ENCODE measurements at places on chromosomes 13 and 19.

GRCh38 chr13:73681015-73681414 lies 453.2 kb downstream of the KLF12 start:
- DNase-seq, result no peak

DNA sequence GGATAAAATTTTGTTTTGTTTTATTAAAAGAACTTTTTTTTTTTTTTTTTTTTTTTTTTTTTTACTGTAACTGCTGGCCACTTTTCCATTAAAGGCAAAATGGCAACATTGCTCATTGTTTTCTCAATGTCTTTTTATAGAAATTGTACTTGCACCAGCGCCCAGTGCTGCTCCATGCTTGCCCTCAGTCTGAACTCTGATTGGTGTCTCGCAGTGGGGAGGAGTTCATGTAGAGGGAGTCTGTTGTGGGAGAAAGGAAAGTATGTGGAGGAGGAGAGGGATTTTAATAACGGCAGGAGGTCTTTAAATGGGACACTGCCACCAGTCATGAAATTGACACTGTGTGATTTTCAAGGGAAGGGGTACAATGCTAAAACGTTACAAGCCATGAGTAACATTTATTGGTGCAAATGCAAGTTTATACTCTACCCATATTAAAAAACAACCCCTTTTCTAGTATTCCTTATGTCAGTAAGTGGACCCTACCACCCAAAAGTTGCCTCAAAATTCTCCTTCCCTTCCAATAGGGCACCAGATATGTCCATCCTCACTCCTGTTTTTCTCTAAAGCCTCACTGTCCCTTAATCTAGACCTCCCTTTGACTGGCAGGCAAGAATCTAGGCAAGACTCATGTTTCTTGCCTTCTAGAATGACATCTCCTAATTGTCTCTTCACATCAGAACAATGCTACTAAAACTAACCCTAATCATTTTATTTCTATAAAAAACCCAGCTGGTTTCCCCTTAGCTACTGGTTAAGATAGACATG lies 3.2 kb downstream of the RASL11A start:
- no peak for DNase-seq

DNA sequence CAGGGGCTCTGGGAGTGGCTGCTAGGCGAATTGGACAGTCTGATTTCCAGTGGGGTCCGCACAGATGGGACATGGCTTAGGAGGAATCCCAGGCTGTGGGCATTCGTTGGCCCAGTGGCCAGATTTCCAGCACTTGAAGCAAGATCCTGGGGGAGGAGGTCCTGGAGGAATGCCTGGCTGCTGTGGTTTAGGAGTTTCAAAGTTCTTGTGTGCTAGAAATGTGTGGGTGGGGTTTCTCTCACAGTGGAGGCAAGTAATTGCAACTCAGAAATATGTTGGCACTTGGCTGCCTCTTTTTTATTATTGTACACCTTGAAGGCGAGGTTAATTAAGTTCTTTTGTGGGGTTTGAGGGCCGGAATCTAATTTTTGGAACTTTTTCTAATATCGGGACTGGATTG lies 17.1 kb downstream of the IGFL3 start:
- DNase-seq, result no peak

DNA sequence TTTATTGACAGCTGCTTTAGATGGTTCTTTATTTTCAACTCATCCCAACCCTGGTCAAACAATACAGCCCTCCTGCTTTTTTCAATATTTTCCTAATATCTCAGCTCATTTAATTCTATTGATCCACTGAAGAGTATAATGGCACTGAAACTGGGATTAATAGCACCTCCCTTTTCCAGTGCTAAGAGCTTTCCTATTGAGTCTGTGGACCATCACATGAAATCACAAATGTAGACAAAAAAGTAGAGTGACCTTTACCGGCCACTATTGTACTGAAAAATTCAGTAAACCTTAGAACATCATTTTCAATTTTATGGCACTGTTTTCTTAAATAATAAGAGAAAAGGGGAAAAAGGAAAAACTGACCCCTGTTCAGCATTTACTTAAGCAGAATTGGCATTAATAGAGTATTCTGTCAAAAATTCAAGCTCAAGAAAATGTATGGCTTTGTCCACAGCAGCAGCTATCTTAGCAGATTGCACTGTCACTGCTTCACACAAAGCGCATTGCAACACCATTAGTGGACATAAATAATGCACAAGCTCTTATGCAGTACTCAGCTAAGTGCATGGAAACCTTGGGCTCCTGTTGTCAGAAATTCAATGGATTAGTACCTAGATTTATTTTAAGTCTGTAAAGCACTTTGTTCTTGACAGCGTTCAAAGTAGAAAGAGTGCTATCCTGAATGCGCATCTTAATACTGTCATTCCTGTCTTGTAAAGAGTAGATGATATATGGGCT lies 851.0 kb upstream of the KLHL1 start:
- peak; percentile 52 for DNase-seq

DNA sequence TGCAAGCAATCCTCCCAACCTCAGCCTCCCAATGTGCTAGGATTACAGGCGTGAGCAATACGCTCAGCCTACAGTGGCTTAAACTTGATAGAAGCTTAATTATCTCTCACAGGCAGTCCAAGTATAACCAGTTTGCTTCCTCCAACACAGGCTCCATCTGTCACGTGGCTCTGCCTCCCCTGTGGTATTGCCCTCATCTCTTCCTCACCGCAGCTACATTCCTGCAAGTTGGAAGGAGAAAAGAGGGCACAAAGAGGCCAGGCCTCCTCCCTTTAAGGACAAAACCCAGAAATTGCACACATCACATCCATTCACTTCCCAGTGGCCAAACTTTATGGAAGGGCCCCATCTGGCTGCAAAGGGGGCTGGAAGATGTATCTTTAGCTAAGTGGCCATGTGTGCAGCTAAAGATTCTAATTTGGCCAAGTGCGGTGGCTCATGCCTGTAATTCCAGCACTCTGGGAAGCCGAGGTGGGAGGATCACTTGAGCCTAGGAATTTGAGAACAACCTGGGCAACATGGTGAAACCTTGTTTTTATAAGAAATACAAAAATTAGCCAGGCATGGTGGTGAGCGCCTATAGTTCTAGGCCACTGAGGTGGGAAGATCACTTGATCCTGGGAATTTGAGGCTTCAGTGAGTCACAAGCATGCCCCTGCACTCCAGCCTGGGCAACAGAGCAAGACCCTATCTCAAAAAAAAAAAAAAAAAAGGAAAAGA lies 3.1 kb upstream of the SDHAF1 start:
- no peak for DNase-seq

DNA sequence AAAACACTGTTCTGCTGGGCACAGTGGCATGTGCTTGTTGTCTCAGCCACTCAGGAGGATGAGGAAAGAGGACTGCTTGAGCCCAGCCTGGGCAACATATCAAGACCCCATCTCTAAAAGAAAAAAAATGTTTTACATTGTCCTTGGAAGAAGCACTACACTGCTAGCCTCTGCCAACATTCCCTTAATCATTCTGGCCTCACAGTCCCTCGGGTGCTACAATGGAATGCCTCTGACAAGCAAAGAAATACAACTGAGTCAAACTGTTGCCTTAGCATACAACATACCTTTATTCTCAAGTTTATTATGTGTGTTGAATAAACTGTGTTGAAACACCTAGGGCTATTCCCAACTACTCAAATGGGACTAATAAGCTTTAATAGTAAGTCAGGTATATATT lies 56.1 kb downstream of the PSPC1 start:
- DNase-seq, result no peak

DNA sequence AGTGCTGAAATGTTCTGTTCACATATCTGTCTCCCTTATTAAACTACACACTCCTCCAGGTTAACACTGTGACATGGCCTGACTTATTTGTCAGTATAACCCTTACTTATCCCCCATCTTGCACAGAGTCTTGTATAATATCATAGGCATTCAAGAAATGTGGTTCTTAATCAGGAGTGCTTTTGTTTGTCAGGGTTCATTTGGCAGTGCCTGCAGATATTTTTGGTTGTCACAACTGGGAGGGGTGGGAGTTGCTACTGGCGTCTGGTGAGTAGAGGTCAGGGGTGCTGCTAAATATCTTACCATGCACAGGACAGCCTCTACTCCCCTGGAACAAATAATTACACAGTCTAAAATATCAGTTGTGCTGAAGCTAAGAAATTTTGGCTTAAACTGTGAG lies 20.4 kb upstream of the OBI1 start:
- no peak for DNase-seq

GRCh38 chr19:18153556-18154134 lies 682 bp downstream of the PIK3R2 start:
- DNase-seq, result peak; percentile 31

- peak; percentile 93 for DNase-seq
Observed at GRCh38 chr13:48828962-48829411, 146.7 kb upstream of the FNDC3A start.

DNA sequence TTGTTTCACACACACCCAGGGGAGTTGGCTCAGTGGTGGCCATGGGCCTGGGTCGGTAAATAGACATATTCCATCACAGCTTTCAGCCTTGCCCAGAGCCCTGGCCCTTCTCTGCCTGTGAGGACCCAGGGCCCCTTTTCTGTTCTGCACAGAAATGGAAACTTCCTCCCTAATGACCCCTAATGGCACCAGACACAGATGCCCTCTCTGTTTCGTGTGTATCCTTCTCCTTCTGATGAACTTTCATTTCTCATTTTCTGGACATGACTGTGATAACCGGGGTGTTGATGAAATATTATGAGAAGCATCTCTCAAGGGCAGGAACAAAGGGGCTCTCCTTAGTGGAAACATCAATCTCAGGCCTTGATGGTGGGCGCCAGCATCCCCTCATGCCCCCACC lies 12.8 kb downstream of the LILRA1 start:
- DNase-seq, result no peak

- DNase-seq, result no peak
Observed at GRCh38 chr13:98476538-98476966, 100.4 kb downstream of the STK24 start.

- DNase-seq, result no peak
Observed at GRCh38 chr13:76882431-76882830, 3.8 kb downstream of the KCTD12 start.

GRCh38 chr19:11379857-11380350 lies 4.2 kb downstream of the EPOR start:
- no peak for DNase-seq

DNA sequence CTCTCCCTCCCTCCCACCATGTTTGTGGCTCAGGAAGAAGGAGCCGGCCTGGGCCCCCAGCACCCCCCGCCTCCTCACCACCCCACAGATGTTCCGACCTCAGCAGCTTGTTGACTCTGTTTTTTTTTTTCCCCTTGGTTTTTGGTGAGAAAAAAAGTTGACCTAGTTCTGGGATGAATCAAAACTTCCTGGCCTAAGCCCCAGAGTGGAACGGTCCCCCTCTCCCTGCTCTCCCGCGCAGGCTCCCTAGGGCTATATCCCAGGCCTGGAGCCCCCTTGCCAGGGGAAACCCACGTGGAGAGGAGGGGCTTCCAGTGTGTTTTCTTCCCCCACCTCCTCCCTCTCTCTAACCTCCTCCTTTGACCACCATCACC lies 4.0 kb downstream of the COL5A3 start:
- no peak for DNase-seq

All from NCI-H1417 (cell line).